ENCODE measurements at places on chromosomes 13 and 19.

DNA sequence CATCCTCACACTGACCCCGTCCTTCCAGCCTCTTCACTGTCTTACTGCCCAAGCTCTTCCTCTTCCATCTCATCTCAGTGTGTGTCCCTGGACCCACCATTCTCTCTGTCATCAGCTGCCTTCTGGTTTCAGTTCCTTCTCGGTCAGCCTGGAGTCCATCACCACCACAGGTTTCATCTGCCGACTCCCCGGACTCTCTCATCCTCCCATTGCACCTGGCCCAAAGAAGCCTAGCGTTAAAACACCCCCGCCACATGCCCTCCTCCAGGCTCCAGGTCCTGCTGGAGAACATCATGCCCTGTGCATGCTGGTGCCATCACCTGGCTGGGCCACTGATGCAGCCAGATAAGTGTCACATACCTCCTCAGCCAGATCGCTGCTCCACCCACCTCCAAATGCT is 122.1 kb upstream of the GPR12 start:
- DNase-seq = no peak

- peak; percentile 57 for DNase-seq
These were observed 3.7 kb upstream of the ARHGAP45 start for GRCh38 chr19:1063030-1063908.

GRCh38 chr13:60397704-60398378 is 821 bp downstream of the TDRD3 start:
- DNase-seq = peak; percentile 81

DNA sequence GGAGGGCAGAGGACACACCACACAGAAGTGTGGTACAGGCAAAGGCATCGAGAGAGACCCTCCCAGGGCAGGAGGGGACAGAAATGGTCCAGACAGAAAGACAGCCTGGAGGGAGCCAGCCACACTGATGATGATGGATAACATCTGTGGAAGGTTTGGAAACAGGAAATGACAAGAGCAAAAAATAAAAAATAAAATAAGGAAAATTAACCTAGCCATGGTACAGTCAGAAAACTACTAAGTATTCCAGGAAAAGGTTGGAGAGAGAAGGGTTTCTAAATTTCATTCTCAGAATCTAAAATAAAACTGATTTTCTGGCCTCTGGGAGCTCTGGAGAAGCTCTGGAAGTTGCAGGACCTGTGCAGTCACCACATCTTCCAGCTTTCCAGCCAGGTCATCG is 115.2 kb upstream of the VSTM2B start:
- DNase-seq = no peak

DNA sequence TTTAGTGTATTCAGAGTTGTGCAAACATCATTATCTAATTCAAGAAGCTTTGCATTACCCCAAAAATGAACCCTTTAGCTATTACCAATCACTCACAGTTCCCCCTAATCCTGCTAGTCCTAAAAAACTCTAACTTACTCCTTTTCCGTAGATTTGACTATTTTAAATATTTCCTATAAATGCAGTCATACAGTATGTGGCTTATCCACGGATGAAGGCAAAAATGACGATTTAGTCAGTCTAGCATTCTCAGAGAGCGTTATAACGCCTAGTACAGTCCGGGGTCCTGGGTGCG is 587 bp upstream of the ZNF383 start:
- DNase-seq = no peak

DNA sequence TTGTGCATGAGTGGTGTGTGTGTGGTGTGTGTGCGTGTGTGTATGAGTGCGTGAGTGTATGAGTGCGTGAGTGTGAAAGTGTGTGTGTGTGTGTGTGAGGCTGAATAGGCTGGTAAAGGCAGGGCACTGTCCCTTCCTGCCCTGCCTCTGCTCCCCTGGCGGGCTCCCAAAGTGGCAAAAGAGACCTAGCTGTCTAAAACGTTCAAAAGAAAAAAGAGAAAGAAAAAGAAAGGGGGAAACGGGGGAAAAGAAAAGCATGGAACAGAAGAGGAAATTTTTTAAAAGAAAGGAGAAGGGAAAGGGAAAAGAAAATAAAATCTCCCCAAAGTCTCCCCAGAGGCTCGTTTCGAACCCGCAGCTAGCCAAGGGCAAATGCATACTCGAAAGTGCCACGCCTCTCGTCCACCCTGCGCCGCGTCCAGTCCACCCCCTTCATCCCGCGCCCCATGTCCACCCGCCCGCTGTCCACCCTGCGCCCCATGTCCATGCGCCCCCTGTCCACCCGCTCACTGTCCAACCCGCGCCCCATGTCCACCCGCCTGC is 37.0 kb upstream of the FLT1 start:
- no peak for DNase-seq

DNA sequence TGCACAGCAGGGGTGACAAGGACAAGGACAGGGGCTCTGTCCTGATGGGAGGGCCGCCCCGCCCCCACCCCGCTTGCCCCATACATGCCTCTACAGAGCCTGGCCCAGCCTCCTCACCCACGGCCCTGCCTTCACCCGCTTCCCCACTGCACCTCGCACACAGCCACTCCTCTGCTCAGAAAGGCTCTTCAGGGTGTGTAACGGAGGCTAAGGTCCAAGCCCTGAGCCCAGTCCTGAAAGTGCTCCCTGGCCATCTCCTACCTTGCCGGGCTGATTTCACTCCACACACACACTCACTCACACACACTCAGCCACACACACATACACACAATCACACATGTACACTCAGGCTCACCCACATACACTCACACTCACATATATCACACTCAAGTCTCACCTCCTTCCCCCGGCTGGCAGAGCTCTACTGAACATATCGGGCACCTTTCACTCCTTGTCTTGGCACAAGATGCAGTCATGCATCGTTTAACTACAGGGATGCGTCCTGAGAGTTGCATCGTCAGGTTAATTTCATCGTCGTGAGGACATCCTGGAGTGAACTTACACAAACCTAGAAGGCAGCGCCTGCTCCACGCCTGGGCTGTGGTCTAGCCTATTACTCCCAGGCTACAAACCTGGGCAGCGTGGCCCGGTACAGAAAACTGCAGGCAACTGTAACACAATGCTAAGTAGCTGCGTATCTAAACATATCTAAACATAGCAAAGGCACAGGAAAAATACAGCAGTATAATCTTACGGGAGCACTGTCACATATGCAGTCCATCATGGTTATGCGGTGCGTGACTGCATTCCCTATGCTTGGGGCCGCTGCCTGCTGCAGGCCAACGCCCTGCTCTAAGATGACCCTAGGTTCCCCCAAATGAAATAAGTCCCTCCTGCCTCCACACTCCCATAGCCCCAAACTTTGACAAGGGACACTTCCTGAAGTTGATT is 13.1 kb downstream of the EPS15L1 start:
- no peak for DNase-seq

DNA sequence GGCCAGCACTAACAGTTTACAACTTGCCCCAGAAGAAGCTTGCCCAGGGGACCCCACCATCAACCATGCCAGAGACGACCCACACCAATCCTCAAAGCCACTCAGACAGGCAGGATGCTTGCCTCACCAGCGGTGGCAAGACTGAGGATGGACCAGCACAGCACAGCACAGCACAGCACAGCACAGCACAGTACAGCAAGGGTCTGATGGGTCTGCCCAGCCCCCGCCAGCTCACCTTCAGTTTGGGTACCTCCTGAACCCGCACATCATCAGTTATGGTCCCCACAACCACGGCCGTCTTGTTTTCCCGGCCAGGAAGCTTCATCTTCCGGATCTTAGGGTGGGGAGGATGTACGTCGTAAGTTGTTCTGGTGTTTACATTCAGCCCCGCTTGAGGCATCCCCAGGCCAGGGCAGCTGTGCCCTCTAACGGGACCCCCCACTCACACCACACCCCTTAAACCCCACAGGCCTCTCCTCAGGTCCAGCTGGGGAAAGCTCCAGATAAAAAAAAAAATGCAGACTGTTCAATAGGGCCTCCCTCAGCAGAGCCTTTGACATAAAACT is 1.7 kb upstream of the FAM83E start:
- DNase-seq = no peak

DNA sequence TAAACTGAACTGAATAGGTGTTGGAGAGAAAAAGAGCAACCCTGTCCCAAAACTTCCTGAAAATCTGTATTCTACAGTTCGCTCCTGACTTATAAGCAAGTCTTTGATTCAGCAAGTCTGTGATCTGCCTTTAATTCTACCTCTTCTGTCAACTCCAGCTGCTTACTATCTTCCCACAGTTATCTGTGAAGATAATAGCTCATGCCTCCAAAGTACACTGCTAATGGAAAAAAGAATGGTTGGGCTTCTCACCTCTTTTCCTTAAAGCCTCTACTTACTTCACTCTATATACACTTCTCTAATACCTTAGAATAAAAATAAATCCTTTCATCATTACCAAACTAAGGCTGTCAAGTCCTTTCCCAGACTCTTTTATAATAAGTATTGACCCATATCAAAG is 391.5 kb upstream of the MIR17HG start:
- DNase-seq = peak; percentile 91

- no peak for DNase-seq
These were observed 154.7 kb upstream of the ZNF536 start for GRCh38 chr19:30217461-30217860.

- no peak for DNase-seq
These were observed 27.5 kb upstream of the TMEM255B start for GRCh38 chr13:113731192-113732175.

DNA sequence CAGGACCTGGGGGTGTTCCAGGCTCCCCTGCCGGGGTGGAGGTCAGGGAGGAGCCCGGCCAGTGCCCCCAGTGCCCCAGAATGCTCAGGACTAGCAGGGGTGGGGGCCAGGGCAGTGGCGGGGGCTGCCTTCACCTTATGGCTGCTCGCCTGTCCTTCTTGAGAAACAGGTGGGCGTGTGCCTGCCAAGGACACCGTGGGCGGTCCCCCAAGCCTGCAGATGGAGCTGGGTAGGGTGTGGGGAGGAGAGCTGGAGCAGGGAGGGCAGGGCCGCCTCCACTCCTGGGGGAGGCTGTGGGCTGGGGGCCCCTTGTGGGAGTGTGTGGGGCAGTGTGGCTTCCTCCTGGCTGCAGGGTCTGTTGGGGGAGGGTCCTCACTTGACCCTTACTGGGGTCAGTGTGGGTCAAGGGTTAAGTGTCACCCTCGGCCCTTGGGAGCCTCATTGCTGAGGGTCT is 160.1 kb downstream of the KDM4B start:
- DNase-seq = no peak

DNA sequence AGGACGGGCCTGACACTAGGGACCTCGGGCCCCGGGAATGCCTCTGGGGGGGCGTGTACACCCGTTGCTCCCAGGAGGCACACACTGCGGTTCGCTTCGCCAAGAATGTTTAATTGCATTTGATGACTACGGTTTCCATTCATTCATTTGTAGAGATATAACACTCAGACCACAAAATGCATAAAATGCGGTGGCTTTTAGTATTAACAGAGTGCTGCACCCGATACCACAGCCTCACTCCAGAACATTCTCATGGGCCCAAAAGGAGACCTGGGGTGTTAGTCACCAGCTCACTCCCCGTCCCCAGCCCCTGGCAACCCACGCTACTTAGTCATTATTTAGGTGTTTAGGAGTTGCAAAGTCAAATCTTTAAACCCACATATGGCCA is 21.8 kb downstream of the HCN2 start:
- DNase-seq = no peak

GRCh38 chr13:41973247-41973741 is 12.4 kb upstream of the VWA8 start:
- DNase-seq = peak; percentile 78

DNA sequence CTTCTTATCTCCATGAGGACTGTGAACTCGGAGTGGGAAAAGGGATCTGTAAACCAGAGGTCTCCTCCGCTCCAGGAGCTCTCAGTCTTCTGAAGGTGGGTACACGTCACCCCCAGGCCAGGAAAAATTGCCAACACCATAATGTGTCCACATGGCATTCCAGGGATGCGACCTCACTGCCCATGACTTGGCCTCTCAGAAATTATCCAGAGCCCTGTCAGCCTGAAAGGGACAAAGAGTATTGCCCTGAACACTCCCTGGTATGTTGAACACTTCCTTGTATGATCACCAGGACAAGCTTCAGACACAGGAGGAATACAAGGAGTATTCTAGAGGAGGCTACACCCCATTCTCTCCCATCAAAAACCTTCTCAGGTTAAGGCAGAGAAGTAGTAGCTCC is 81.0 kb upstream of the SLC7A1 start:
- peak; percentile 3 for DNase-seq

GRCh38 chr19:2992958-2993357 is 15.6 kb downstream of the TLE6 start:
- DNase-seq = no peak

DNA sequence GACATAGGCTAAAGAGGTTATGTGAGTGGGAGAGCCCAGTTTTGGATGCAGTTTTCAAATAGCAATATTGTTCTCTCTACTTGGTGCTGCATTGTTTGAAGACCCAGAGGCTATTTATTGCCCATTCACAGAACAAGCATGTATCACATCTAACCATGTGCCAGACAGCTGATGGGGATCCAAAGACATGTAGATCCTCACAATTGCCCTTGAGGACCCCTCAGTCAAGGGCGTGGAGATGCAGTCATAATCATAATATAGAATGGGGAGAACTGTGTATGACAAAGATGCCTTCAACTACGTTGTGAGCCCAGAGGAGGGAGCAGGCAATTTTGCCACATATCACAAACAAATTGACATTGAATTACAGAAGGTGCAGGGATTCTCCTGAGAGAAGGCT is 70.5 kb downstream of the NHLRC3 start:
- DNase-seq = no peak

GRCh38 chr19:33196446-33197193 is 2.5 kb downstream of the LRP3 start:
- no peak for DNase-seq

GRCh38 chr19:52638601-52639000 is 446 bp upstream of the ZNF83 start:
- DNase-seq = peak; percentile 63

GRCh38 chr19:17673937-17674799 is 14.0 kb downstream of the UNC13A start:
- no peak for DNase-seq

GRCh38 chr19:17794412-17794730 is 567 bp upstream of the B3GNT3 start:
- DNase-seq = no peak
